ENCODE measurements at places on chromosomes 16 and 17.

DNA sequence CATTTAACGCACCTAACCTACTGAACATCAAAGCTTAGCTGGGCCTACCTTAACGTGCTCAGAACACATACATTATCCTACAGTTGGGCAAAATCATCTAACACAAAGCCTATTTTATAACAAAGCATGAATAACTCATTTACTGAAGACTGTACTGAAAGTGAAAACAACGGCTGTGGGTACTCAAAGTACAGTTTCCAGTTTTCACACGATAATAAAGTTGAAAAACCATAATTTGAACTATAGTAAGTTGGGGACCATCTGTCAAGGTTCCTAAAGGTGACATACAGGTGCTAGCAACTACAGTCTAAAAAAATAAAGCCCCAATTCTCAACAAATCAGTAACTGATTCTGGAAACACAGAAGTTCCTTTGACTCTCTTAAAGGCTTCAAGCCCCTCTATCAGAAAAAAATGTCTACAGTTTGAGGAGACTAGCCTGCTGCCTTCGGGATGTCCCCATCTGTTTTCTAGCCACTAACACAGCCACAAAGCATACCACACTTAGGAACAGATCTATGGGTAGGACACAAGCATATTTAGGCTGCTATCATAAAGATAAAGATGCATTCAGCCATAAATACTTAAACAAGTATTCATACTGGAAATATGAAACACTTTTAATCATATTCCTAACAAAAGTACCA, 71.3 kb downstream of the KANSL1 start:
- DNase-seq, result no peak

- no peak for DNase-seq
Observed at GRCh38 chr17:55496094-55496881, 15.0 kb downstream of the SMIM36 start.

GRCh38 chr17:4221899-4222659, 41.7 kb downstream of the ANKFY1 start:
- peak; percentile 10 for DNase-seq

GRCh38 chr17:48944515-48945260, at the start of gene SNF8:
TSS of gene SNF8 (minus strand) at chr17:48944842. CDS start at chr17:48944734, 108 bp downstream.
- DNase-seq, result peak; percentile 96

DNA sequence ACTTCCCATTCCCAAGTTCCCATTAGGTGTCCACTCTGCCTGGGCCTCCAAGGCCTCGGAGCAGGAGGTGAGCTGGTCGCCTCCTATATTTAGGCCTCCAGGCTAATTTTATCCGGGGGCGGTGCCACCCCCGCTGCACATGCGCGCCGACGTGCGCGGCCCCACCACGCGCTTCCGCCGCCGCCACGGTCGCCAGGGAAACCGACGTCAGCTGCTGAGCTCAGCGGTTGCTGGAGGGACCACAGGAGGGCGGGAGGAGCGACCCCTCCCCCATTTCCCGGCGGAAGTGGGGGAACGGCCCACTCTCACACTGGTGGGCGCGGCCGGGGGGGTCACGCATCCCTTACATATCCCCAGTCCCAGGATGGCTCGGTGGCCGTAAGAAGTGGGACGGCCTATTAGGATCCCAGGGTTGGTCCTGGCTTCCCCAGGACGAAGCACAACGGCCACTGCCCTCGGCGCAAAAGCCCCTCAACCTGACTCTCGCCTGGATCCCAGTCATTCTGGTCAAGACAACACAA, 1.0 kb downstream of the PER1 start:
- peak; percentile 93 for DNase-seq

DNA sequence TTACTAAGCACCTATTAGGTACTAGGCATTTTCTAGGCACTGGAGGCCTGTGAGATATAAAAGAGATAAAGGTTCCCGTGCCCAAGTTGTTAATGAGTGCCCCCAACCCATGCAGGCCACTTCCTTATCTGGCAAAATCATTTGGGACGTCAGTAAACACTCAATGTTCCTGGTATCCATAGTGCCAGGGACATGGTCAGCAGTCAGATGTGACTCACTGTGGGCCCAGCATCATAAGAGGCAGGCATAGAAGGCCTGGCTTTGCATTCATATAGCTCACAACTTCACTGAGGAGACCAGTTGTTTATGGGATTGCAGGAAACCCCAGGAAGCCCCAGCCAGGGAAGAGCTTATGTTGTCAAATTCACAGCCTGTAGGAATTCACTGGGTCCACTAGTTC, 81.1 kb downstream of the MRC2 start:
- no peak for DNase-seq

- DNase-seq, result no peak
Observed at GRCh38 chr16:471353-472198, 46.1 kb downstream of the RAB11FIP3 start.

DNA sequence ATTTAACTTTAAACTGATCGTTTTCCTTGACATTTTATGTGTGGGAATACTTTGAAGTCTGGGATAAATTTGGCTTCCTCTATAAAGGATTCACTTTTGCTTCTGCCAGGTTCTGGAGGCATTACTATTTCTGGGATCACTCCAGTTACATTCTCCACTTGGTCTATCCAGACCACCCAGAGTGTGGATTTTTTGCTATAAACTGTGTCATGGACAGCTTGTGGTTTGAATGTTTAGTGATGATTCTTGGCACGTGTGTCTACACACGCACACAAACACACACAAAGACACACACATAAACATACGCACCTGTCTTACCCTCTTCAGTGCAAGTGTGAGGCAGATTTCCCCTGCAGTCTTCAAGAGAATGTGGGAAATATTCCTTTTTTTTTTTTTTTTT, 27.4 kb upstream of the MSI2 start:
- DNase-seq, result no peak

DNA sequence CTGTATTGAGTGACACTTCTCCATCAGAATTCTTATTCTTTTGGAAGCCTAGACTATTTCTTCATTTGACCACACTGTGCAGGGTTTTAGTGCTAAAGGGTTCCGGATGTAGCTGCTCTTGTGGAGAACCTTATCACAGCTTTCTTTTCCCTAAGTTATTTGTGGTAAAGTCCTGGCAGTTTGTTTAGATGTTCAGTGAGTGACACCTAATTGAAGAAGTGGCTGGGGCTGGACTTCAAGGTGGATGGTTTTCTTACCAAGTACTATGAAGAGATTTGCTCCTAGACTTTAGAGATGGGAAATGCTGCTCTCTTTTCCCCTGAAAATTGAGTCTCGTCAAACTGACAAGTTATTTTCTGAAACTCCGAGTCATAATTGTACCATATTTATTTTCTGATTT, 144.0 kb upstream of the TBX2 start:
- DNase-seq, result no peak

DNA sequence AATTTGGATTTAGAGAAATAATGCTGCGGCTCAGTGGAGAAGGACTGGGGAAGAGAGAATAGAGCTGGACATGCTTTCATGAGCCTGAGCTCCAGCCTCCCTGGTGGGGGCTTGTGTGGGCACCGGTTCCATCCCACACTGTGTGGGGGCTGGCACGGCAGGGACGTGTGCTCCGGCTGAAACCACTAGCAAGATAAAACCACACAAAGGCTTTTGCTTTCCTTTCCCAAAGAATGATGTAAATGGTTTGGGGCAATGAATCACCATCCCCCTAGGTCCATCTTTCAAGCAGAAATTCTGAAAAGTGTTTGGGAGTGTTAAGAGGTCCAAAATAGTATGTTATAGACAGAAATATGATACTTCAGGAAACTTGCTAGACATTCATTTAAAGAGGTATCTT, 77.0 kb downstream of the CDH11 start:
- DNase-seq, result no peak

GRCh38 chr17:76501018-76501826, at the start of gene RHBDF2:
TSS of gene RHBDF2 (minus strand) at chr17:76501423. CDS start at chr17:76481524, 19,899 bp downstream.
- DNase-seq, result peak; percentile 96

- peak; percentile 55 for DNase-seq
Observed at GRCh38 chr16:642189-643049, 791 bp downstream of the MCRIP2 start.

- DNase-seq, result no peak
Observed at GRCh38 chr17:17790637-17791464, 45.9 kb downstream of the SREBF1 start.

DNA sequence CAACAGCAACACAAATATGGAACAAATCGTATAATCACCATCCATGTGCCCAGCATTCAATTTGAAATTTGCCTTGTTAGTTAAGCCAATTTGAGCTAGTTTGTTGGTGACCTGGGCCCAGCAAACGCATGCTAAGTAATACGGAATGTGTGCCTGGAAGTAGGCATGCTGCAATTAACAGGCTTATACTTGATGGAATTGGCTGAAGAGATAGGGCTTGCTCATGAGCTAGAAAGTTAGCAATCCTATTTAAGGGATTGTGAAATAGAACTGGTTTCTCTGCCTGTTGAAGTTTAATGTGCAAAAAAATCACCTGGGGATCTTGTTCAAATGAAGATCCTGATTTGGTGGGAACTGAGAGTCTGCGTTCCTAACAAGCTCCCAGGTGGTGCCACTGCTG, 8.5 kb upstream of the LPO start:
- DNase-seq, result no peak

GRCh38 chr17:81119223-81120148, 45.8 kb upstream of the PVALEF start:
- DNase-seq, result peak; percentile 90

DNA sequence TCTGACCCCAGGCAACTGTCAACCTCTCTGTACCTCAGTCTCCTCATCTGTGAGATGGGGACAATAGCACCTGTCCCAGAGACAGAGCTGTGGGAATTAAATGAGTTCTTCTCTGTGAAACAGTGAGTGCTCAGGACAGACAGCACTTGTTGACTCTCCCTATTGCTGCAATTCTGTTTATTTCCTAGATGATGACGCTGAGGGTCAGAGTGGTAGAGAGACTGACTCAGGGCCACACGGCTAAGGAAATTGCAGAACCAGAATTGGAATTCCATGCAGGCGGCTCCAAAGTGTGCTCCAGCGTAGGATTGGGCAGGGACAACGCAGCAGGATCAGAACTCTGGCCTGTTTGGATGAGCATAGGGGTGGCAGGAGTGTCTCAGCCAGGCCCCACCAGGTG, 302.2 kb downstream of the C16orf95 start:
- no peak for DNase-seq

DNA sequence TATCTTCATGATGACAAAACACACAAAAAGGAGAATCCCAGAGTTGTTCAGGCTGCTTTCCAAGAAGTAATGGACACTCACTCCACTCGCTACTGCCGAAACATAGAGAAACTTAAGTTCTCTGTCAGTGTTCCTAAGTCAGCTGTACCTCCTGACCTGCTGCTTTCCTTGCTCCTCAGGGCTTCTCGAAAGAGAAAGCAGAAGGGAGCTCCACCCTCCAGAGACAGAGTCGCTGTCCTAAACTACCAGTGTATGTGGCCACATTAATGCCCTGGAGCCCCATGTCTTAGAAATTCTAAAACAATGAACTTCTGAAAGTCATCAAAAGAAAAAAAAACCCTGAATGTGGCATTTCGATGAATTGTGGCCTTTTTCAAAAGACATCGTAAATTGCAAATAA, 390.8 kb upstream of the MON1B start:
- no peak for DNase-seq

GRCh38 chr17:13728781-13729180, 127.1 kb upstream of the HS3ST3A1 start:
- no peak for DNase-seq

DNA sequence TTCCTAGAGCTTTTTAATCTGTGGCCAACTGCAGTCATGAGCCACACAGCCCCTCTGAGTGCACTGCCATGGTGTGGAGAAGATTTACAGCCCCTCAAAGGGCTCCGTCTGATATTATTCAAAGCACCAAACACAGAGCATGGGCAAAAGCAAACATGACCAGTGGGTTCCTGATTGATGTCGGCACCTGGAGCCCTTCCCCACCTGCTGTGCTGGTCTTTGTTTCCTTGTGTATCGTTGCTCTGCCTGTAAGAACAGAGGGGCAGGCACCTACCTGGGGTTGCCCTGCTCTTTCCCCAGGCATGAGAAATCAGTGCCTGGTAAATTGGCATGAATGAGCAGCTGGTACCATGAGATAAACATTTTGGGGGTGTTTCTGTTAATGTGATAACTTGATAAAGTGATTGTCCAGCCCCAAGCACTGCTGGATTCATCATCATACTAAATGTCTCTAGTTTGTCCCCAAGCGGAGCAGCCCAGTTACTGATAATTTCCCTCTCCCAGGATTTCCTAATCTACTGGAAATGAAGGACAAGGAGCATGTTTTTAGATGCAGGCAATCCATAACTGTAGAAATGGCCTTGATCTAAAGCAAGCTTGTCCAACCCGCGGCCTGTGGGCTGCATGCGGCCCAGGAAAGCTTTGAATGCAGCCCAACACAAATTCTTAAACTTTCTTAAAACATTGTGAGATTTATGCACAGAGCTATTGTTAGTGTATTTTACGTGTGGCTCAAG, 5.0 kb upstream of the SPIRE2 start:
- DNase-seq, result no peak

GRCh38 chr16:30546115-30546514, 11.5 kb upstream of the ZNF747 start:
- no peak for DNase-seq

DNA sequence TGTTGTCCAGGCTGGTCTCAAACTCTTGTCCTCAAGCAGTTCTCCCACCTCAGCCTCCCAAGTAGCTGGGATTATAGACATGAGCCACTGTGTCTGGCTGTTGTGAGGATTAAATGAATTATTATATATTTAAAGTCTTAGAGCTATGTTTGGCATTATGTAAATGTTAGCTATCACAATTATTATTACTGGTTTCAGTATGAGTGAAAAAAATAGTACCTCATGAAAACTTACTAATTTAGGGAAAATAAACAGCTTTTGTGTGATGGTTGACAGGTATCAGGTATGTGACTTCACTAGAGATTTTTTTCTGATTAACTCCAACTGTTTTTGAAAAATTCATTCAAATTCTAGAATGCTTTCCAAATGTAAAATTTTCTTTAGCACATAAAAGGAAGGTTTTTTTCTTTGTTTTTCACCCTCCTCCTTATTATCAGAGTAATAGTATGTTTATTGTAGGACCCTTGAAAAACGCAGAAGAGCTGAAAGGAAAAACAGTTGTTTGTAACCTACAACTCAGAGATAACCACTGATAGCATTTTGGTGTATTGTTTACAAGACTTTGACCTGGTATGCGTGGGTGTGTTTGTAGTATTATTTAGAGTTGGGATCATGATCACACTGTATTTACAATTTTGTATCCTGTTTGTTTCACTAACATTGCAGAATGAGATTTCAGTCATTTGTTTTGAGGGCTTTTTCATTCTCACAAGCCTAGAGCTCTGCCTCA, 13.2 kb downstream of the NLK start:
- DNase-seq, result no peak

- no peak for DNase-seq
Observed at GRCh38 chr16:57711346-57711745, 16.7 kb downstream of the DRC7 start.

GRCh38 chr16:75152635-75153034, 4.3 kb downstream of the ZFP1 start:
- DNase-seq, result no peak

- peak; percentile 84 for DNase-seq
Observed at GRCh38 chr17:50087246-50087911, 7.8 kb upstream of the PDK2 start.

DNA sequence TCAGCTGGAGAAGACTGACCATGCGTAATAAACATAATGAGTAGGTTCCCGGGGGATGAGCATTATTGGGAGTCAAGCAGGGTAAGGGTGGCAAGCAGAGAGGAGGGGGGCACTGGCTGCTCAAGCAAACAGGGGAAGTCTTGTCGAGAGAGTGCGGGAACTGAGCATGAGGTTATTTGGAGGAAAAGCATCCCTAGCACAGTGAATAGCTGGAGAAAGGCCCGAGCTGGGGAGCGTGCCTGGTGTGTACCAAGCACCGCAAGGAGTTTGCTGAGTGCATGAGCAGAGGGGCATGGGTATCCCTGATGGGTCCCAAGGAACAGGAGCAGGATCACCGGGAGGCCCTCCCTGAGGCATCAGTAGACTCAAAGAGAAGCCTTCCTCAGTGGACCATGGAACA, 17.2 kb downstream of the CYTH1 start:
- no peak for DNase-seq
